Stomach (tissue), 19 donors: ENCODE measurements at places on chromosomes 2 and 18.
A peak's percentile ranks its signal among the peaks of the same experiment; 100 is the strongest.

DNA sequence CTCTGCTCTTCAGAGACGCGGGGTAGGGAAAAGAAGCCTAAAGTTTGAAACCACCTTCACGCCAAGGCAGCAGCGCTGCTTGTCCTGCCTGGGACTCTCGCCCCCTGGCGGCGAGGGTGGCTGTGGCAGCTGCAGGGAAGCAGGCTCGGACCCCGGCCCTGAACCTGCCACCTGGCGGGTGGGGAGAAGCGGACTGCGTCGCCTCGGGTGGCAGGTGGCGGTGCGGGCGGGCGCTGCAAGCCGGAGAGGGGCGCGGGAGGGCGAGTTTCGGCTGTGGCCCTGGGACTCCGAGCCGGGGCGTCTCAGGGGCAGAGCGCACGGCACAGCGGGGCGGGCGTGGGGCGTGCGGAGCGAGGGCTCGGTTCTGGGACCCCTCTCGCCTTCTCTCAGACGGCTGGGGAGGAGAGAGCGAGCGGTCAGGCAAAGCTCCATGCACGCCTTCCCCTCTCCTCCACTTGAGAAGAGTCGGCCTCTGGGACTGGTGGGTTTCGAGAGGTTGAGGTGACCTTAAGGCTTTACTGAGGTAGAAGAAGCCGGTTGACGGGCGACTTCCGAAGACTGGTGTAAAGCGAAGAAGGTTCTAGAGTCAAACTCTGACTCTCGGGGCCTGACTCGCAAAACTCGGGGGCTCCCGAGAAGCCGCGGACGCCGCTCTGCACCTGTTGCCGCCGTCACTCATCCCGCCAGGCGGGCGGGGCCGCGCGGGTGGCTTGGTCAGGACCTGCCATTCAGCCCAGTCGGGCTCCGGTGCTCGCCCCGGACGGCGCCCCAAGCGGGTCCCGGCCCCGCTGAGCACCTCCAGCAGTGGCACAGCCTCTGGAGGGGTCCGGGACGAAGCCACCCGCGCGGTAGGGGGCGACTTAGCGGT is 1.1 kb upstream of the BOLL start:
- DNase-seq = peak; percentile 73

DNA sequence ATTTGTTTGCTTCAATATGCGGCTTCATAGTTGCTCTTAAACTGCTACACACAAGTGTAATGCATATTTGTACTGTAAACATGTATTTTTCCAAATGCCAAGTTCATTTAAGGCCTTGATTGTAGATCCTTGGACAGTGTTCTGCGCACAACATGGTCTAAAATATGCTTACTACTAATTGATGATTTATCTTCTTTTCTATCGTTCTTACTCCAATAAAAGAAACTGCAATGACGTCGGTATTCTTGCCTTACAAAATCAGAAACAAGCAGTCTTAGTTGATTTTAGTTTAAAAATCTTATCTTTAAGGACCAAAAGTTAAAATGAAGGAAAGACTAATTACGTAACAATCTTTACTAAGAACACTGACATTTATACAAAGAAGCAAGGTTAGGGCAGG is 224.3 kb upstream of the SMAD7 start:
- DNase-seq = no peak

- DNase-seq = peak; percentile 61
Measured at GRCh38 chr18:76459687-76460350, 35.2 kb downstream of the ZNF516 start.

DNA sequence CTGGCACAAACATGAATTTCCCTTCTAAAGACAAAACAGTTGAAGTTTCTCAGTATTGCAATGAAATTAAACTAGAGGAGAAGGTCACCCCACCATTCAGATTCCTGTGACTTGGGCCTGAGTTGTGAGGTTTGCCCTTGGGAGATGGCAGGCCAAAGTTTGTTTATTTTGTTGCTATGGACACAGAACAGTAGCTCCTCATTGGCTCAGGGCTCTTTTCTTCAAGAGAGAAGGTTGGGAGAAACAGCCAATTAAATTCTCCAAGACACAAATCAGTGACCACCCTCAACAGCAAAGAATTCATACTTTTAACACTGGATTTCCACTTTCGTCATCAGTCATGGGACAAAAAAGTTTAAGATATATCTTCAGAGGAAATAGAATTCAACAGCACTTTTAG is at the start of gene FLACC1:
Gene FLACC1 (minus strand): TSS at position 125 of the 400 bp plus-strand sequence. CDS start 5,941 bp downstream, outside the sequence.
- DNase-seq = no peak

- DNase-seq = no peak
Measured at GRCh38 chr2:47429795-47430194, 26.8 kb downstream of the MSH2 start.

GRCh38 chr2:207132019-207132418 is 33.7 kb downstream of the KLF7 start:
- DNase-seq = no peak

DNA sequence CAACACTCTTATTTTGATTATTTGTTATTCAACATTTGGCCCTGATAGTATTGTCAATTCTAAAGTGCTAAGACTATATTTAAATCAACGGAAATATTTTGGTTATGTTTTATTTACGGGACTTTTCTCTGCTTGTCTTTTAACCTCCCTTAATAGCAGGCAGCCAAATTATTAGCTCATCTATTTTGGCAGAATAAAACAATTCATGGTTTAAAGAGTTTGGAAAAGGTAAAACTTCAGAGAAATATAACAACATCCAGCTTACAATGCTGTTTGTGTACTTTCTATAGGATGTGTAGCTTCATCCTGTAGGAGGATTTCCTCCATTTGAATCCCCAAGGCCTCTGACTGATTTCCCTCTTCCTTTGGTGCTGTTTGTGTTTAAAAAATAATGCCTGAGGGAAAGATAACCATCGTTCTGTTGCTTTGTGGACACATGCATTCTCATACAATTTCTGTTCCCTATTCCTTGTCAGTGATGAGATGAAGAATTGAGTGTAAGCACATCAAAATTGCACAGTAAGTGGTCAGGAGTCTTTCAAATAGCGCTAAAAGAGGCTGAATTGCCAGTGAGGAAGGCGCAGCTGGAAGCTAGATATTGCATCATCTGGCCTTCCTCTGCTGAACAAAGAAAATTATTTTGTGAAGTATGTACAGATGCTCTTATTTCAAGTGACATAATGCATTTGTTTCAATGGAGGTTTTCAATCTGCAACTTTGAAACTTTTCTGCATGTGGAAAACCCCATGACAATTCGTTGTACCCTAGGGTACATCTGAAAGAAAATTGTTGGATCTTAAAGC is 80.3 kb downstream of the CD28 start:
- DNase-seq = no peak

DNA sequence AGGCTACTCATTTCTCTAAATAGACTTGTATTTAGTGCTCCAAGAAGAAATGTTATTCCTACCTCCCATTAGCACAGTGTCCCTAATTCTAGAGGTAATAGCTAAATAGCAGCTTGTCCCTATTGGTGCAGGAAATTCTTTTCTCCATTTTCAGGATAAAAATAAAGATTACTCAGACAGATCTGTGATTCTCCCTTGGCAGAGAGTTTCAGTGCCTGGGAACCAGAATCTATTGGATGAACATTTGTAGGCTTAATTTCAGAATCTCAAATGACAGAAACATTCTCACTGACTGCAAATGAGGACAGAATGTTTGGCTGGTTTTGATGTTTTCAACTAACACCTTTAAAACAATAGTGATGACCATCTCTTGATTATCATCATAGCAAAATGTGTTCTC is 33.3 kb upstream of the LGALSL start:
- DNase-seq = no peak

- DNase-seq = peak; percentile 74
Measured at GRCh38 chr2:209476367-209477208, 52.7 kb downstream of the MAP2 start.

GRCh38 chr18:28357766-28358401 is 181.0 kb upstream of the CDH2 start:
- no peak for DNase-seq

- DNase-seq = no peak
Measured at GRCh38 chr2:230636684-230637271, 75.9 kb upstream of the CAB39 start.

GRCh38 chr2:153291718-153292117 is 186.8 kb downstream of the RPRM start:
- no peak for DNase-seq

GRCh38 chr18:32730620-32731091 is 42.2 kb downstream of the KLHL14 start:
- peak; percentile 13 for DNase-seq

- DNase-seq = peak; percentile 91
Measured at GRCh38 chr18:23131693-23132319, 3.5 kb upstream of the CABLES1 start.

GRCh38 chr2:43222475-43223309 is 3.7 kb downstream of the ZFP36L2 start:
- DNase-seq = peak; percentile 54

DNA sequence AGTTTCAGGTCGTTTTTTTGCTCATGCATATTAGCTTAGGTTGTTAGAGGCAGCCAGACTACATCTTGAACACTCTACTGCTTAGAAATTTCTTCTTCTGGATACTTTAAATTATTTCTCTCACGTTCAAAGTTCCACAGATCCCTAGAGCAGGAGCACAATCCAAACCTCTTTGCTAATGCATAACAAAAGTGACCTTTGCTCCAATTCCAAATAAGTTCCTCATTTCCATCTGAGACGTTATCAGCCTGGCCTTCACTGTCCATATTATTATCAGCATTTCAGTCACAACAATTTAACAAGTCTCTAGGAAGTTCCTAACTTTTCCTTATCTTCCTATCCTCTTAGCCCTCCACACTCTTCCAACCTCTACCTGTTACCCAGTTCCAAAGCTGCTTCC is 50.4 kb upstream of the ERMN start:
- DNase-seq = no peak

- no peak for DNase-seq
Measured at GRCh38 chr2:207066791-207067460, 98.8 kb downstream of the KLF7 start.

GRCh38 chr18:41577529-41577928 is 377.5 kb upstream of the PIK3C3 start:
- no peak for DNase-seq

- no peak for DNase-seq
Measured at GRCh38 chr18:25126751-25127150, 225.2 kb downstream of the ZNF521 start.

GRCh38 chr18:70981400-70982140 is 692.7 kb downstream of the SOCS6 start:
- DNase-seq = no peak
